ENCODE measurements at places on chromosomes 11 and 22.

- DNase-seq: no peak
These were observed 117.3 kb upstream of the TEAD1 start for GRCh38 chr11:12556788-12557384.

DNA sequence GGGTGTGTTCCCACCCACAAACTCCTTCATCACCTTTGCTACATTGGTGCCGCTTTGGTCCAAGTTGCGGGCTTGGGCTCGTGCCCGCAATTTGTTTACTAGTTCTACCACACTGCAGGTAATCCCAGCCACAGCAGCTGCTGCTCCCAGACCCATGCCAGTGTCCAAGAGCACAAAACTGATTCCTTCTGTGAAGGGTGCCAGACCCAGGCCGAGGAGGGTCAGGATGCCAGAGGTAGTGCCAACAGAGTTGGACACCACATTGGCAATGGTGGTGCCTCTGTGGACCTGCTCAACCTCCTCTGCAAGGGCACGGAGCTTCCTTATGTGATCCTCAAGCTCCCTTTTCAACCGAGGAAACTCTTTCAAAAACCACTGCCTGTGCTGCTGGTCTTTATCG is 11.5 kb downstream of the APOL2 start:
- DNase-seq: no peak

- DNase-seq: no peak
These were observed 414.5 kb upstream of the SYN3 start for GRCh38 chr22:33472462-33473344.

- no peak for DNase-seq
These were observed 14.3 kb downstream of the BLID start for GRCh38 chr11:122101625-122102291.

DNA sequence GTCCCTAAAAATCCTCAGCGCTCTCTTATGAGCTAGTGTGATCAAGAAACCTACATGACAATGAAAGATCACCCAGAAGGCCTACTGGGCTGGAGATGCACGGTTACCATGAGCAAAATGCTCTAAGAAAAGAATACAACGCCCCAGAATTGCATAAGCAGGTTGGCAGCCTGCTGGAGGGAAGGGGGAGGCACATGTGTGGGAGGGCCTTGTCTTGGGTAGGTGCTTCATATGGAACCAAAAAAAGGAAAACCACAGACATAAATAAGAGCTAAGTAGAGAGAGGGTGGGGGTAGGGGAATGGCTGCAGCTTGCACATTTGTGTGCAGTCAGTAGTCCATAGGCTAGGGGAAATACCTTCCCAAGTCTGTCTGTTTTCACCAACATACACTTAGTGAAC is 2.8 kb downstream of the SIAE start:
- DNase-seq: no peak

DNA sequence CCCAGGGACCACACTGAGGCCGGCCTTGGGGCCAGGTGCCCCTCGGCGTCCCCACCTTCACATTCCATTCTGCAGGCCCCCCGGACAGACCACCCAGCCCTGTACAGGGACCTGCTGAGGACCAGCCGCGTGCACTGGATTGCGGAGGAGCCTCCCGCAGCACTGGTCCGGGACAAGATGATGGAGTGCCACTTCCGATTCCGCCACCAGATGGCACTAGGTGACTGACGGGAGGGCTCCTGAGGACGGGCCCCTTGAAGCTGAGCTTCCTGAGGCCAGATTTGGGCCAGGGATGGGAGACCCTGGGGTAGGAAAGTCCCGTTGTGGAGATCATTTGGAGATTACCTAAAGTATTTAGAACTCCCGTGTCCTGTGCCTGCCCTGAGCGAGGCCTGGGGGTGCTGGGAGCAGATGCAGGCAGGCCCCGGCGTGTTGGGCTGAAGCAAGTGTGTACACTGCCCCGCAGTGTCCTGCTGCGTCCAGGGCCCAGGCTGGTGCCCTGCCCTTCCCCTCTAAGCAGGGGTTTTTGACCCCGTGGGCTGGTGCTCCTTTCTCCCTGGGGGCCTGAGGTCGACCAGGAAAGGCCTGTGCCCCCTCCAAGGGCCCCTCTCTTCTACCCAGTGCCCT is 20.0 kb downstream of the TRMU start:
- DNase-seq: peak; percentile 39

GRCh38 chr22:25064894-25065560 is 112.5 kb downstream of the KIAA1671 start:
- no peak for DNase-seq

- DNase-seq: no peak
These were observed 53.3 kb downstream of the MRTFA start for GRCh38 chr22:40583053-40583741.

DNA sequence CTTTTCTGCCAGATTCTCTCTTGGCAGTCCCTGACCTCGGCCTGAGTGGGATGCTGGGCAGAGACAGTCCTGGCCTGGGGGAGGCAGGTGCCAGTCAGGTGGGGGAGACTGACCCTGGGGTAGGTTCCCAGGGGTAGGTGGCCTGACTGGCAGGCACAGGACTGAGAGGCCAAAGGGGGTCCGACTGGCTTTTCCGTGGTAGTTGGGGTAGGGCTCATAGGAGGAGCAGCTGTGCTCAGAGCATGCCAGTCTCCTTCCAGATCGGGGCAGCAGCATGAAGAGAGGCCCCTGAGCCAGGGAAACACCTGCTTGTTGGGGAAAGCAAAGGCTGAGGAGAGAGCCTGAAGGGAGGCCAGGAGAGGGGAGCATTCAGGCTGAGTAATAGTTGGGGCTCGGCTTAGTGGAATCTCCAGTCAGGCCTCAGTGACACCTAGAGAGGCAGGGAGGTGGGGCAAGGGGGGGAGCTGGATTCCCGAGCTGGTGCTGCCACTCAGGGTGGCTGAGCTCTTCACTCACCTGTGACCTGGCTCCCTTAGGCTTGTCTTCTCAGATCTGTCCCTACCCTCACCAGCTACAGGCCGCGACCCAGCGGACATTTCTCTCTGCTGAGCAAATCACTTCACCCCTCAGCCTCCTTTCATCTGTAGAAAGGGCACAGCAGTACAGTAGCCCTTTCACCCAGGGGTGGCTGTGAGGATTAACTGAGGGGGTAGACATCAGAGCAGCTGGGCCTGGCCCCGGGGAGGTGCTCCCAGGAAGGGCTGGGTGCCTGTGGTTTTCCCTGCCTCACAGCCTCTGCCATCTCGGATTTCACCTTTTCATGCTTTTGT is 26.2 kb downstream of the MCM5 start:
- DNase-seq: no peak

DNA sequence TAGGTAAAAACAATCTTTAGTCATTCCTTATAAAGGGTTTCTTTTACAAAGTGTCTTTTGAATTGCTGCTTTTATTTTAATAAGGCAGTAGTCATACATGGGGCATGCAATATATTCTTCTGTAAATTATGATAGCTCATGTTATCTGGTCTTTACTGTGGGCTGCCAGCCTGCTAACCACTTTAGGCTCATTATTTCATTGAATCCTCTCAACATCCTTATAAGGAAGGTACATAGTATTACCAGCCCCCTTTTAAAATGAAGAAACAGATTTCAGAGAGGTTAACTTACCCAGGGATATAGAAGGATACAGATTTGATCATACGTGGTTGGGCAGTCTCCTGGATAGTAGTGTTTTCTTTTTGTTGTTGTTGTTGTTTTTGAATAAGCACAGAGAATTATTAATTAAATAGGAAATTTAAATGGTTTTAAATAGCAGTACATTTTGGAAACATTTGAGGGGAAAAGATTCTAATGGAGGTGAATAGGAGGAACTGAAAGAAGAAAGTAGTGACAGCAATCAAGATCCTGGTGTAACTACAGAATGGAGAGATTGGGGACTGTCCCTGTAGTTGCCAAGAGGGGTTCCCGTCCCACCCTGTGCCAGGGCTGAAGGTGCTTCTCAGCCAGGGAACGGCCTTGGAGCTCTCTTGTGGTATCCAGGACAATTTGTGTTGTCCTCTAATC is 21.0 kb downstream of the SPECC1L start:
- DNase-seq: no peak

- DNase-seq: no peak
These were observed 997.8 kb upstream of the CHORDC1 start for GRCh38 chr11:91220476-91221202.

GRCh38 chr11:72041364-72042063 is 38.8 kb downstream of the NUMA1 start:
- DNase-seq: no peak

- no peak for DNase-seq
These were observed 225.1 kb upstream of the LUZP2 start for GRCh38 chr11:24271798-24272197.

DNA sequence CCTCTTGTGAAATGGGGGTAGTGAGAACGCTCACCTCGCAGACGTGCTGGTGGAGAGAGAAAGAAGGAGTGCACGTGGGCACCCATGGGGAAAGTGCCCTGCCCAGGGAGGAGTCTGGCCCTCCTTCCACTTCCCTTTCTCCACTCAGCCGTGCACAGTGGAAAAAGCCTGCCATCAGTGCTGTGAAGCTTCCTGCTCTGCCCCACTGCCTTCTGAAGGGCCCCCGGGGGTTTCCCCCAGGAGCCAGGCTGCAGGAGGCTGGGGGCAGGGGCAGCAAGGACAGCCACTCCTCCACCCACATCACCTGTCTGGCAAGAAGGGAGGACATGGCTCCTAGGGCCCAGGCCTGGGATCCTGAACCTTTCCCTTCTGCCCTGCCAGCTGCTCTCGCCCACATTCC is 7.6 kb downstream of the TP53I11 start:
- no peak for DNase-seq

DNA sequence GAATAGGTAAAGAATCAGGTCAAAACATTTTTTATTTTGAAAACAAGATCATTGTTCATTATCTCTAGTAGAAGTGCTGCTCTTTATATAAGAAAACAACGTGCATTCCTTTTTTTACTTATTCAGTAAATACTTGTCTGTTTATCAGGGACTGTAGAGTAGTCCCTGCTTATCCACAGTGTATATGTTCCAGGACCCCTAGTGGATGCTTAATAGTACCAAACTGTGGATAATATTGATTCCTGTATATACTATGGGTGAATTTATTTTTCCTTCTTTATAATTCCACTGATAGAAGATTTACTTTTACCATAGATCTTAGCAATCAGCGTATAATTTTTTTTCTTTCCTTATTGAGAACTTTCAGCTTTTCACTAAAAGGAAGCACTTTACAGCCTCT is 32.6 kb downstream of the CEP295 start:
- no peak for DNase-seq

DNA sequence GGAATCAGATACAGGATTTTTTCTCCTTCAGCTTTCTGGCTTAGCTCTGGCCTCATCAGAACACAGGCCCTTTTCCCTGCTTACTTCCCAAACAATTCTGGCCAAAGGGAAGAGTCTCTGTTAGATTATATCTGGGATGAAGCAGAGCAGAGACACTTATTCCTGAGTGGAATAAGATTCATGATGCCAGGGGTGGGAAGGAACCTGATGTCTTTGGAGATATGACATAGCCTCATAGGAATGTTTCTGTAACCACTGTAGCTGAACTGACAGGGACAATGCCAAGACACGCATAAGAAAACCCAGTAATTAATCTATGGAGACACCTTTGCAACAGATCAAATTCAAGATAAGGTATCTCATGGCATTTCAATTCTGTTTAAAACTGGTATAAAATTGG is 177.1 kb upstream of the RAG2 start:
- DNase-seq: no peak

DNA sequence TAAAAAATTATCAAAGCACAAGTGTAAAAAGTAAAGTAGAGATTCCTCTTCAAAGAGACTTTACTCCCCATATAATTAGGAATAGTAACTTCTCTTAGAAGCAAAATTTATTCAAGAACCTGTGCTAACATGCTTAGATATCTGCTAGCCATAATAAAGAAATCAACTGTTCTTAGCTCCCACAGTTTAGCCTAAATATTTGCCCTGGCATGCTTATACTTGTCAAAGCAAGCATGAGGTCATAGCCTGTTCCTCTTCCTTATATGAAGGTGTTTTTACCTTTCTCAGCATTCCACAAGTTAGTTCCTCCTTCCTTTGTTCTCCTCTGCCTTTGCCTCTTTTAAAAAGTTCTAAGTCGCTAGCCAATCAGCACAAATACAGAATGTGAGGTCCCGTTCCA is 30.3 kb downstream of the RIC3 start:
- DNase-seq: no peak

GRCh38 chr11:10803676-10804075 is 5.0 kb downstream of the EIF4G2 start:
- no peak for DNase-seq

Measured in stimulated activated CD8-positive, alpha-beta memory T cell treated with anti-CD3 and anti-CD28 coated beads, Interleukin-7, amount 100 ng/mL, for 24 hours (primary cell).